T-helper 9 cell (primary cell): ENCODE measurements at places on chromosomes 2 and 18.

- no peak for DNase-seq
These were observed 146.9 kb upstream of the MAP3K20 start for GRCh38 chr2:172928756-172929155.

DNA sequence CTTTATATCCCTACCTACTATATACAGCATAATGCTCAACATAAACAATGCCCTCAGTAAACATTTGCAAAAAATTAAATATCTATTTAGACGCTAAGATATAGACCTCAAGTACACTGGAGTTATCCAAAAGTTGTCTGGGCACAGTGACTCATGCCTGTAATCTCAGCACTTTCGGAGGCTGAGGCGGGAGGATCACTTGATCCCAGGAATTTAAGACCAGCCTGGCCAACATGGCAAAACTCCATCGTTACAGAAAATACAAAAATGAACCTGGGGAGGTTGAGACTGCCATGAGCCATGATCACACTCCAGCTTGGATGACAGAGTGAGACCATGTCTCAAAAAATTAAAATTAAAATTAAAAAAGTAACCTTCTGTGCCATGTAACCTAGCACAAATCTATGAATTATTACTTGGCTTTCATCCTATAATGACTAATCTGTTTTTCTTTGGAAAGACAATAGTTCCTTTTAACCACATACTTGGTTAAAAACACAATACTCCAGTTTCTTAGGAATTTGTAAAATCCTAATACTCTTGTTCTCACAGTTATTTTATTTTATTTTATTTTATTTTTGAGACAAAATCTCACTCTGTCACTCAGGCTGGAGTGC lies 6.7 kb upstream of the TNFAIP6 start:
- no peak for DNase-seq

- no peak for DNase-seq
These were observed 18.4 kb upstream of the RPL37A start for GRCh38 chr2:216480221-216480620.

- no peak for DNase-seq
These were observed 12.0 kb upstream of the SATB2 start for GRCh38 chr2:199469514-199470360.

DNA sequence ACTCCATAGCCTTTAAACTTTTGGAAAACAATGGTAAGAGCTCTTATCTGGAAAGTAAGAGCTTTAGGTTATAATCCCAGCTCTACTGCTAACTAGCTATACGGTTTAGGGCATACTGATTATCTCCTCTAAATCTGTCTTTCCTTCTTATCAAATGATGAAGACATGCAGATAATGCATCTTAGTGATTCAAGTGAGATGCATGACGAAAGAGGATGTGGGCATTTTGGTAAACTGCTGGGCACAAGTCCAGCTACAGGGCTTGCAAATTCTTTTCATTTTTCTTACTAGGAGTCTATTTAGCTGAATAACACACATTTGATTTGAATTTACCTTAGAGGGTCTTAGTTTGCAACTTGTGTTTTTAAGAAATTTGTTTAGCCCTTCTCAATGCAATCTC lies 1604.8 kb upstream of the ZEB2 start:
- DNase-seq: no peak

- DNase-seq: peak; percentile 71
These were observed 178.1 kb upstream of the PKDCC start for GRCh38 chr2:41869542-41870264.
